Tibial nerve (tissue), 4 donors: ENCODE measurements at places on chromosomes 3 and 15. TPM values are rescaled to one million over a fixed set of nuclear protein-coding genes. Genes with fewer than 3 reads are reported as not detected.
A peak's percentile ranks its signal among the peaks of the same experiment; 100 is the strongest.

GRCh38 chr15:57439128-57440027, 63.1 kb downstream of the CGNL1 start:
- H3K4me3 ChIP-seq, result no peak overlapping the region
- no peak for DNase-seq
- H3K36me3 ChIP-seq, result no peaks in the 10 kb centered on the region
- no peak overlapping the region for H3K27ac ChIP-seq
- no peaks in the 10 kb centered on the region for H3K4me1 ChIP-seq

DNA sequence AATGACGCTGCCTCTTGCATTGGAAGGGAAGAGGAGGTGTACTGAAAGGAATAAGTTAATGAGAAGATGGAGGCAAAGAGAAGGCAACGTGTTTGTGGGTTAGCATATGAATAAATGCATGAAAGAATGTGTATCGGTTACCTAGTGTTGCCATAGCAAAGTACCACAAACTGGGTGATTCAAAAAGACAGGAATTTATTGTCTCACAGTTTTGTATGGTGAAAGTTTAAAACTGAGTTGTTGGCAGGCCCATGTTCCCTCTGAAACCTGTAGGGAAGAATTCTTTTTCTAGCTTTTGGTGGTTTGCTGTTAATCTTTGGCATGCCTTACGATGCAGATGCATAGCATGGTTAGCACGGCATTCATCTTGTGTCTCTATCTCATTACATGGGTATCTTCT, 729.9 kb downstream of the MECOM start:
- no peak overlapping the region for H3K27ac ChIP-seq
- no peak for DNase-seq
- no peaks in the 10 kb centered on the region for H3K36me3 ChIP-seq

- no peaks in the 10 kb centered on the region for H3K27me3 ChIP-seq
- DNase-seq, result no peak
- H3K36me3 ChIP-seq, result no peaks in the 10 kb centered on the region
- peak overlapping the region; percentile 13 for H3K4me3 ChIP-seq
Observed at GRCh38 chr3:137770835-137771399, 6.8 kb downstream of the SOX14 start.

DNA sequence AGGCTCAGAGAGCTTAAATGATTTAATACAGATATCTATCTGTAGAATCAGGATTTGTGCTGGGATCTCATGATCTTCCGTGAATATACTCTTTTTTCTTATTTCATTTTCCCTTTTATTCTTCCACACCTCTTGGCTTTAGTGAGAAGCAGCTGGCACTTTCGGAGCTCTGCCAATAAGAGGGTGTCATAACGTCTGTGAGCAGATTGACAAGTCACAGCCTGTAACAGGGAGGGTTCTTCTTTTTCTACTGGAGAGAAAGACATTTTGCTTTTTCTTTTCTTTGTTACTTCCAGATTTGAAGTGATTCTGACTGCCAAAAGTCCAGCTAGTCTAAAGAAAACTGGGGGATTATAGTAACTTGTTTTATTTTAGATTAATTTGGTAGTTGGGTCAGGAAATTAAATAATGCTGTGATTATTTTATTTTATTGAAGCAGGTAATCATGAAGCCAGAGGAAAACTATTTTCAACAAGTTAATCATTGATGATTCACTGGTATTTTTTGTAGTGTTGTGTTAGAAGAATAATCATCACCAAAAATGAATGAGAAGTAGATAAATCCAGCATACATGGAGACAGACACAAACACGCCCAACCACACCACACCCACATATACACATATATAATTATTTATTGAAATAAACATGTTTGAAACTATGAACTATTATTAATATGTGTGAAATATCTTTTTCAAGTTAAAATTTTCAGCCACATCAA, 69.8 kb downstream of the TNFAIP8L3 start:
- no peak for DNase-seq
- H3K27ac ChIP-seq, result no peak overlapping the region
- H3K4me1 ChIP-seq, result no peaks in the 10 kb centered on the region

GRCh38 chr3:51434746-51435327, 43.8 kb downstream of the RBM15B start:
- DNase-seq, result peak; percentile 51
- no peak overlapping the region for H3K27ac ChIP-seq
- no peak overlapping the region for H3K4me3 ChIP-seq
- H3K36me3 ChIP-seq, result no peaks in the 10 kb centered on the region
- no peaks in the 10 kb centered on the region for H3K27me3 ChIP-seq
- H3K4me1 ChIP-seq, result no peaks in the 10 kb centered on the region

- no peaks in the 10 kb centered on the region for H3K27me3 ChIP-seq
- no peak for DNase-seq
- no peak overlapping the region for H3K4me3 ChIP-seq
- H3K27ac ChIP-seq, result peak overlapping the region; percentile 47
- no peaks in the 10 kb centered on the region for H3K36me3 ChIP-seq
- peaks cover 9% of the 10 kb centered on the region for H3K4me1 ChIP-seq
Observed at GRCh38 chr15:48400086-48400485, 68.9 kb downstream of the DUT start.

GRCh38 chr3:105137911-105138310, 228.8 kb upstream of the ALCAM start:
- no peak for DNase-seq
- no peak overlapping the region for H3K4me3 ChIP-seq
- H3K27ac ChIP-seq, result no peak overlapping the region
- H3K4me1 ChIP-seq, result no peaks in the 10 kb centered on the region

DNA sequence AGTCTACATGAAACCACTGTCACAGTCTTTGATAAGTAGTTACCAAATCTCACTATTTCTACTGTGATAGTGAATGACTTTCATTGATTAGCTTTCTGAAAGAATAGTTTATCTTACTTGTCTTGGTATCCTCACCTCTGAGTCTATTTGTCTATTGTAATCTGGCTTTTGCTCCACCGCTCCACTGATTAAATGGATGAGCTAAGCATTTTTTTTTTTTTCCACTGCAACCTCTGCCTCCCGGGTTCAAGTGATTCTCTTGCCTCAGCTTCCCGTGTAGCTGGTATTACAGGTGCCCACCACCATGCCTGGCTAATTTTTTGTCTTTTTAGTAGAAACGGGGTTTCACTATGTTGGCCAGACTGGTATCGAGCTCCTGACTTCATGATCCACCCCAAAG, 12.9 kb downstream of the BBS4 start:
- H3K27me3 ChIP-seq, result no peaks in the 10 kb centered on the region
- H3K4me1 ChIP-seq, result no peaks in the 10 kb centered on the region
- H3K27ac ChIP-seq, result no peak overlapping the region
- DNase-seq, result no peak

DNA sequence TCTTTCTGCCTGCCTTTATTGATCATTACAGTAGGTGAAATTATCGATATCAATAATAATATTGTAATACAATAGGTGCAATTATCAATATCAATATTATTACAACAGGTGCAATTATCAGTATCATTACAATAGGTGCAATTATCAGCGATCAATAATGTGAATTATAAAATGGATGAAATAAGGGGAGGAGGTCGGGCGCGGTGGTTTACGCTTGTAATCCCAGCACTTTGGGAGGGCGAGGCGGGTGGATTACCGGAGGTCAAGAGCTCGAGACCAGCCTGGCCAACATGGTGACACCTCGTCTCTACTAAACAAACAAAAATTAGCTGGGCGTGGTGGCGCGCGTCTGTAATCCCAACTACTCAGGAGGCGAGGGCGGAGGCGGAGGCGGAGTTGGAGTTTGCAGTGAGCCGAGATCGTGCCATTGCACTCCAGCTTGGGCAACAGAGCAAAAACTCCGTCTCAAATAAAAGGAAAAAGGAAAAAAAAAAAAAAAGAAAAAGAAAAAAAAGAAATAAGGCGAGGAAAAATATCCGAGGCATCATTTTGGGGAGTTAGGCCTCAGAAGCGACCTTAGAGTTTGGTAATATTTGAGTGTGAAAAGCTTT, 611 bp upstream of the BNIP2 start:
- peak overlapping the region; percentile 98 for H3K27ac ChIP-seq
- peaks cover 53% of the 10 kb centered on the region for H3K4me1 ChIP-seq
- DNase-seq, result peak; percentile 87
- no peaks in the 10 kb centered on the region for H3K27me3 ChIP-seq

DNA sequence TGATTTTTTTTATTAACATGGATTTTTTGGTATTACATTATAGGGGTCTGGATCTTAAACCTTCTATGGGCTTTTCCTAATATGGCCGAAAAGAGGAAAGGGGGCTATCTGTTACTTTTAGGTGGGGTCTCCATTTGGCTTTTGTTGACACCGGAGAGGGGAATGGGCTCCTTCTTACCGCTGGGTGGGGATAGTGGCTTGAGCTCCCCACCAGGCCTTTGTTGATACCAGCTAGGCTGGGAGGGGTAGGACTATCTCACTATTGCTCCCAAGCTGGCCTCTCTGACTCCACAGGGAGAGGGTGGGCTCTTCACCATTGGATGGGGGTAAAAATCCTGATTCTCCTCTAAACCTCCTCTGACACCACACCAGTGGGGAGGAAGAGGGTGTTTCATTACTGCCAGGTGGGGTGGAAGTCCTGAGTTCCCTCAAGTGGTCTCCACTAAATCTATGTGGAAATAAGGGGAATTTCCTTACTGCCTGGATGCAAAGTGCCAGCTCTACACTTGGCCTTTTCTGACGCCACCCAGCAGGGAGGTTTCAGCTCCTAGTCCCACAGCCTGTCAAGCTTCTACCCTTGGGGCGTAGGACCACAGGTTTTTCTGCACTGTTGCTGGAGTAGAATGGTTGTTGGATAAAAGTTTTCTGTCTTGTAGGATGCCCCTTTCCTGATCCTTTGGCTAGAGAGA, 572.3 kb downstream of the MAGI1 start:
- no peak for DNase-seq
- no peak overlapping the region for H3K4me3 ChIP-seq
- H3K36me3 ChIP-seq, result peaks cover 1% of the 10 kb centered on the region
- H3K4me1 ChIP-seq, result no peaks in the 10 kb centered on the region
- H3K27me3 ChIP-seq, result no peaks in the 10 kb centered on the region

GRCh38 chr15:90291679-90292356, 26.3 kb downstream of the NGRN start:
- H3K27me3 ChIP-seq, result no peaks in the 10 kb centered on the region
- DNase-seq, result no peak
- no peaks in the 10 kb centered on the region for H3K4me1 ChIP-seq
- no peak overlapping the region for H3K4me3 ChIP-seq

- H3K4me3 ChIP-seq, result peak within 1 kb of the TSS; percentile 59
- no peaks in the 10 kb centered on the region for H3K27me3 ChIP-seq
- H3K36me3 ChIP-seq, result no peaks in the 10 kb centered on the region
- H3K4me1 ChIP-seq, result peaks cover 16% of the 10 kb centered on the region
- DNase-seq, result peak; percentile 74
Observed at GRCh38 chr15:48963524-48964113, at the start of gene SHC4. Gene SHC4, minus strand, starts transcription at chr15:48963919. Its CDS starts 904 bp downstream, at chr15:48963015.

DNA sequence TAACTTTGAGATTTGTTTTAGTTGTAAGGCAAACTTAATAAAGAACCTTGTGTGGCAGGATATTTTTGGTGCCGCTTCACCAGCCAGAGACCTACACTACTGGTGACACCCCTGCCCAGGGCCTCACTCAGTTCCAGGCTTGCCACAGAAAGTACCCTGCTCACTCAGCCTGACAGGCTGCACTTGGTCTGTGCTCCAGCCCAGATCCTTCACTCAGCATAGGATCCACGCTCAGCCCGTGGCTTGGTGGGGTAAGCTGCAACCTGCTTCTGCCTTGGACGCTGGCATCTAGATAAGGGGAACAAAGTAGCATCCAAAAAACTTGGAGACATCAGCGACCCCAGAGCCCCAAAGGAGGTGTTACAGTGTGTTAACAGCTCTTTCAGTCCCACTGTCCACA, 825.5 kb downstream of the EPHA3 start:
- no peak overlapping the region for H3K4me3 ChIP-seq
- DNase-seq, result no peak
- H3K27me3 ChIP-seq, result no peaks in the 10 kb centered on the region
- no peaks in the 10 kb centered on the region for H3K4me1 ChIP-seq
- no peaks in the 10 kb centered on the region for H3K36me3 ChIP-seq

- no peaks in the 10 kb centered on the region for H3K27me3 ChIP-seq
- no peak for DNase-seq
- H3K4me3 ChIP-seq, result no peak overlapping the region
- H3K27ac ChIP-seq, result no peak overlapping the region
Observed at GRCh38 chr3:138960417-138960852, 13.4 kb downstream of the FOXL2NB start.

GRCh38 chr15:37550360-37551024, 383.9 kb upstream of the TMCO5A start:
- H3K36me3 ChIP-seq, result no peaks in the 10 kb centered on the region
- no peaks in the 10 kb centered on the region for H3K27me3 ChIP-seq
- no peak overlapping the region for H3K4me3 ChIP-seq
- no peaks in the 10 kb centered on the region for H3K4me1 ChIP-seq

GRCh38 chr3:52731590-52731989, 25.7 kb downstream of the SPCS1 start:
- peaks cover 93% of the 10 kb centered on the region for H3K36me3 ChIP-seq
- H3K27me3 ChIP-seq, result no peaks in the 10 kb centered on the region
- H3K27ac ChIP-seq, result no peak overlapping the region

- DNase-seq, result no peak
- H3K27me3 ChIP-seq, result no peaks in the 10 kb centered on the region
- no peaks in the 10 kb centered on the region for H3K36me3 ChIP-seq
- no peak overlapping the region for H3K4me3 ChIP-seq
Observed at GRCh38 chr15:50876260-50876988, 32.1 kb upstream of the AP4E1 start.

DNA sequence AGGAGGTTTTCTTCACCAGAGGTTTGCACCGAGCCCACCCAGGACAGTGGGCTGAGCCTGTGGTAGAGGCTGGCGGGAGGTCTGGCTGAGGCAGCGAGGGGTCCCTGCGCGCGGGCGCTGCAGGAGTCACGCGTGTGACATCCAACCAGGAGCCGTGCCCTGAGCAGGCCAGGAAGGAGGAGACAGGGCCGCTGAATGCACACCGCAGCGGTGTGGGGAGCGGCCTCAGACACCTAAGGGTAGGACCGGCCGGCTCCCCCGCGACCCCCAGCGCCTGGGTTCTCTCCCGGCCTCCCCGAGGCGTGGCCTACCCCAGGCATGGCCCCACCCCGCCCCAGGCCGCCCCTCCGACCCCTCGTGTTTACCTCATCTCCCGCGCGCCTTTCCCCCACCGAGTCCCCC, 412 bp downstream of the SLC41A3 start:
- peak overlapping the region; percentile 96 for H3K27ac ChIP-seq
- no peaks in the 10 kb centered on the region for H3K36me3 ChIP-seq
- DNase-seq, result no peak
- H3K4me1 ChIP-seq, result no peaks in the 10 kb centered on the region

- no peaks in the 10 kb centered on the region for H3K4me1 ChIP-seq
- H3K4me3 ChIP-seq, result no peak overlapping the region
- H3K36me3 ChIP-seq, result no peaks in the 10 kb centered on the region
- no peak for DNase-seq
Observed at GRCh38 chr3:147119346-147119745, 287.0 kb downstream of the ZIC4 start.

- H3K4me1 ChIP-seq, result no peaks in the 10 kb centered on the region
- H3K36me3 ChIP-seq, result no peaks in the 10 kb centered on the region
- no peak overlapping the region for H3K27ac ChIP-seq
- DNase-seq, result no peak
- no peak overlapping the region for H3K4me3 ChIP-seq
Observed at GRCh38 chr3:21585216-21585740, 165.7 kb downstream of the ZNF385D start.

The CEP19 gene
- total RNA-seq, result 3.1 TPM

The DAPK2 gene
- total RNA-seq, result 54.0 TPM

The TTLL13 gene
- total RNA-seq, result not detected

The SLC6A11 gene
- total RNA-seq, result 0.30 TPM

The MAP1A gene
- total RNA-seq, result 23.7 TPM

The SLC24A1 gene
- total RNA-seq, result 5.9 TPM

The ADAMTSL3 gene
- total RNA-seq, result 16.2 TPM

The SHC4 gene
- total RNA-seq, result 36.9 TPM

The HTR3E gene
- not detected for total RNA-seq

The KCNMB3 gene
- total RNA-seq, result 3.3 TPM

The IL17RC gene
- 64.9 TPM for total RNA-seq

The LDHAL6B gene
- total RNA-seq, result not detected

The FETUB gene
- not detected for total RNA-seq
